ENCODE measurements at places on chromosomes 2 and 18.

GRCh38 chr18:78523850-78524249, 455.8 kb upstream of the SALL3 start:
- no peak for DNase-seq

- no peak for DNase-seq
These were observed 45.4 kb downstream of the ODC1 start for GRCh38 chr2:10402653-10403215.

DNA sequence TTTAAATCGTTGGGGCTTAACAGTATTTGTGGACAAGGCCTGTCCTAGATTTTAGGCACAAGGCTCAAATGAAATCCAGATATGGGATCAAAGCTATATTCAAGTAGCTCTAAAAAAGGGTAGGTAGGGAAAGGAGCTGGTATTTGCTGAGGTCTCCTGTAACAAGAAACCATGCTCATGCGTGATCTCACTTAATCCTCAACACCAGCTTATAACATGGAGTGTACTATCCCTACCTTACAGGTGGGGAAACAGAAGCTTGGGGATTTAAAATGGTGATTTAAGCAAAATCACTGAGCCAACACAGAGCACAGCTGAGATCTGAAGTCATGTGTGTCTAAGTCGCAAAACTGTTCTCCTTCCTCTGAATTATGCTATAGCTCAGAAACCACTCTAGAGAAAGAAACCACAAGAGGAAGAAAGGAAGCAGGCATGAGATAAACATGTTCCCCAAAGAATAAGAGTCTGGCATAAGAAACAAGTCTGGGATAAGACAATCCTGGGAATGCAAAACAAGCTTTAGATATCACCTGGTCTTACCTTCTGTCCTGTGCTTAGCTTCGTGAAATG, 43.1 kb downstream of the CYRIA start:
- no peak for DNase-seq

GRCh38 chr2:240585681-240586197, 795 bp upstream of the CAPN10 start:
- DNase-seq = no peak

GRCh38 chr18:827093-827677, 15.1 kb upstream of the YES1 start:
- no peak for DNase-seq

GRCh38 chr18:61574665-61575064, 241.4 kb downstream of the CDH20 start:
- DNase-seq = no peak

DNA sequence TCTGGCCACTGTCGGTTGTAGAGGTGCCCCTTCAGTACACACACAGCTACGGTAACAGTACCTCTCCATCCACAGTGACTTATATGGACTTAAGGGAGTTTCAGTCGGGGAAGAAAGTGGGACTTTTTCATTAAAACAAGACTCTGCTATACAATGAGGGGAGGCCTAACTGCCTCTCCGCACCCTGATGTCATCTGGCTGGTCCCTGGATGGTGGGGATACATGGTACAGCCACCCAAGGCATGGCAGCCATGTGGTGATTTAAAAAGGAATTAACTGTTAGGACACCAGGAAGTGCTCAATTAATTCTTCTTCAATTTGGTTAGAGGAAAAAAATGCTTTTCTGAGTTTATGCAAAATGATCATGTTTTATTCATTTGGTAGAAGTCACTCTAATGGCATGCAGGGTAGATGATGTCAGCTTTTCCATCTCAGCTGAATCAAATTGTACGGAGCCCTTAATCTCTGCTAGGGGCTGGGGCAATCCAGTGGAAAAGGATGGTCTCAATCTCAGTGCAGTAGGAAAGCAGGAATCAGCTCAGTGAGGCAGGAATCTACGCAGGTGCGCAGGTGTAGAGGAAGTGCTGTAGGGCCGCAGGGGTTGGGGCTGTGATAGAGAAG, 243.9 kb downstream of the PRKCE start:
- no peak for DNase-seq
